Peyer's patch (tissue), 4 donors: ENCODE measurements at places on chromosomes 2 and 18. TPM values are rescaled to one million over a fixed set of nuclear protein-coding genes. Genes with fewer than 3 reads are reported as not detected.

Gene SERPINB5
- 22.1 TPM for total RNA-seq

Gene DSC2
- total RNA-seq = 90.0 TPM

Gene CFAP221
- 2.8 TPM for total RNA-seq

Gene CCDC74B
- total RNA-seq = 2.1 TPM

Gene SALL3
- not detected for total RNA-seq

Gene ALLC
- total RNA-seq = not detected

Gene LYG1
- total RNA-seq = 2.8 TPM

Gene LRRTM1
- total RNA-seq = not detected

Gene IL1B
- total RNA-seq = not detected

Gene NYAP2
- total RNA-seq = not detected
